Cardiac muscle cell (in vitro differentiated cells and primary cell): ENCODE measurements at places on chromosomes 13 and 19.

GRCh38 chr19:58096884-58097283, 1.1 kb downstream of the ZSCAN18 start:
- no peak for DNase-seq

DNA sequence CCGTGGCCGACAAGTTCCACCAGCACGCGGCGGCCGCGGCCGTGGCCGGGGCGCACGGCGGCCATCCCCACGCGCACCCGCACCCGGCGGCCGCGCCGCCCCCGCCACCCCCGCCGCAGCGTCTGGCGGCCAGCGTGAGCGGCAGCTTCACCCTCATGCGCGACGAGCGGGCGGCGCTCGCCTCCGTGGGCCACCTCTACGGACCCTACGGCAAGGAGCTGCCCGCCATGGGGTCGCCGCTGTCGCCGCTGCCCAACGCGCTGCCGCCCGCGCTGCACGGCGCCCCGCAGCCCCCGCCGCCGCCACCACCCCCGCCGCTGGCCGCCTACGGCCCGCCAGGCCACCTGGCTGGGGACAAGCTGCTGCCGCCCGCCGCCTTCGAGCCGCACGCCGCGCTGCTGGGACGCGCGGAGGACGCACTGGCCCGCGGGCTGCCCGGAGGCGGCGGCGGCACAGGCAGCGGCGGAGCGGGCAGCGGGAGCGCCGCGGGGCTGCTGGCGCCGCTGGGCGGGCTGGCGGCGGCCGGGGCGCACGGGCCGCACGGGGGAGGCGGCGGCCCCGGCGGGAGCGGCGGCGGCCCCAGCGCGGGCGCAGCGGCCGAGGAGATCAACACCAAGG, 821 bp downstream of the ONECUT3 start:
- no peak for DNase-seq

GRCh38 chr19:11090997-11091702, 1.9 kb downstream of the LDLR start:
- no peak for DNase-seq

DNA sequence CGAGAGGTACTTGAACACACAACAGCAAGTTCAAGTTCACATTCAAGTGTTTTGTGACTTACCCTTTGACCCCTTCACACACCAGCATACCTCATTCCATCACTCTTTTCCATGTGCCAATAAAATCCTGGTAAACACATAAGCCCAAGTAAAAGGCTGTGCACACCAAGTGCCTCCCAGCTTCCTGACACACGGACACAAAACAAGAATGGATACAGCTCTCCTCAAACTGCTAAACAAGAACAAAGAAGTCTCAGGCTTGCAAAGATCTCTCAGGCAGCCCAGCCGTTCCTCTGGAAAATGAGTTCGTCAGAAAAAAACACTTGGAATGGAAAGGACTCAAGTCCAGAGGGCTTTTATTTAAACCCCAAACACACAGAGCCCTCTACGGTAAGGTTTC, 83.7 kb downstream of the NUFIP1 start:
- no peak for DNase-seq

DNA sequence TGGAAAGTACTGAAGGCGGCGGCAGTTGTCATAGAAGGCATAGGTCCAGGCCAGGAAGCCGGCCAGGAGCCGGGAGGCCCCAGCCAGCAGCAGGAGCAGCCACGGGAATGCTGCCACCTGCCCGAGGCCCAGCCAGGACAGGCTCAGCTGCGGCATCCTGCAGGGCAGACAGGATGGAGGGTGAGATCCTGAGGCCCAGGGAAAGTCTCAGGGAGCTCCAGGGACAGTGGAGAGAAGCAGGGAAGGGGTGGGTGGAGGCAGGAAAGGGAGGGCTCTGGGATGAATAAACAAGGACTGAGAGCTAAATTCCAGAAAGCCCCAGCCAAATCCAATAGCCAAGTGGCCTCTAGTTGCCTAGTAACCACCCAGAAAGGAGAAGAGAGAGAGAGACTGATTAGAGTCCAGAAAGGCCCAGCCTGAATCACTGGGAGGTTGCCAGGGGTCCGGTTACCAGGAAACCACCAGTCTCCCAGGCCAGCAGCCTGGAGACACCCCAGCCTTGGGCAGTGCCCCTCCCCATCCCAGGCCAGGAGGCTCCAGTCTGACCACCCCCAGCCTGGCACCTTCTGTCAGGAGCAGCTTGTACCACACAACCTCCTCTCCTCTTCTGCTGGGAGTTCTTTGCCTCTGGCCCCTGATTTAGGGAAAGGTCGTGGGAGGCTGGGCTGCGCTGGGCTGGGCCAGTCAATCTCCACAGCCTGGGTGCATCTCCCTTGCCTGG, 7.5 kb upstream of the OR10H5 start:
- peak; percentile 60 for DNase-seq

DNA sequence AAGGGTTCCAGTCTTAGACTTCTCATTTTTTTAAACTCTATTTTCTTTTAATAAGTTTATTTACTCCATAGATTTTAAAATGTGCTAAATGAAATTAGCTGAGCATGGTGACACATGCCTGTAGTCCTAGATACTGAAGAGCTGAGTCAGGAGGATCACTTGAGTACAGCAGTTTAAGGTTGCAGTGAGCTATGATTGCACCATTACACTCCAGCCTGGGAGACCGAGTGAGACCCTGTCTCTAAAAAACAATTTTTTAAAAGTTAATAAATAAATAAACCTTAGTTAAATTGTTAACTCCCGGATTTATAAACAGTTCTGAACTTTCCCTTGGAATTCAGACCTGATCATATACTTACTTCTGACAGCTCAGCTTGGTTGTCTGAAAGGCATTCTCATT, 32.5 kb downstream of the PCDH20 start:
- DNase-seq = no peak

- DNase-seq = no peak
Measured at GRCh38 chr13:55566334-55566733, 1574.4 kb upstream of the PRR20A start.

GRCh38 chr13:110127986-110128511, 178.9 kb downstream of the COL4A1 start:
- DNase-seq = no peak

- no peak for DNase-seq
Measured at GRCh38 chr13:111296417-111296816, 24.0 kb upstream of the TEX29 start.

DNA sequence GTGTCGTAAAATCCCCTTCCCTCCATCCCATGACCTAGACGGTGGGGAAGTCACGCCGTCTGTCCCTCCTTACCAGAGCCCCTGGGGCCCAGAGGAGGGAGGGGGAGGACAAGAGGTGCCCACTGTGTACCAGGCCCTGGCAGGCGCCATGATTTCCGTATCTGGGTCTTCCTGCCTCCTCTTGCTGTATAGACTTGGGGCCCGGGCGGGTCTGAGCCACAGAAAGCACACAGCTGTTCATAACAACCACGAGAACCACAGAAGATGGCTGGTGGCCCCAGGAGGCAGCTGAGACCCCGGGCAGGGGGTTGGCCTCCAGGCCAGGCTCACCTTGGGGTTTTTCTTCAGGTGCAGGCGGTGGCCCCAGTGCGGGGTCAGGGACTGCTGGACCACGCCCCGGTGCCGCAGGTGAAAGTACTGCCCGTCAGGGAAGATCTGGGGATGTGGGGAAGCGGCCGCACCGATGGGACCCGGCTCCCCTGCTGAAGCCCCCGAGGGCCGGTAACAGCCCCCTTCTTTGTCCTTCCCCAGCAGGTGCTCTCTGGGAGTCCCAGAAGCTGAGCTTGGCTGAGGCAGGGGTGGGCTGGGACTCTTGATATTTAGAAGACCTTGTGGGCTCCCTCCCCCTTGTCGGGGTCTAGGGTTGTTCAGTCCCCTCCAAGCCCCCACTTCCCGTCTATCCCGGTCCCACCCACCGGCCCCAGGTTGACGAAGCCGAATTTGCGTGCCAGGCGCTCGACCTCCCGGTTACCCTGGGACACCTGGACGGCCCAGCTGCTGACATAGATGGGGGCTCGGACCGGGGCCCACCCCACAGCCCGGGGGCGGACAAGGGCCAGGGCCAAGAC, 463 bp downstream of the PCSK4 start:
- DNase-seq = no peak
